ENCODE measurements at places on chromosomes 6 and 20. TPM values are rescaled to one million over a fixed set of nuclear protein-coding genes. Genes with fewer than 3 reads are reported as not detected.

Gene KIF25
- total RNA-seq: not detected

GRCh38 chr20:24746351-24746685 lies 202.8 kb upstream of the CST7 start:
- peak; percentile 21 for DNase-seq

DNA sequence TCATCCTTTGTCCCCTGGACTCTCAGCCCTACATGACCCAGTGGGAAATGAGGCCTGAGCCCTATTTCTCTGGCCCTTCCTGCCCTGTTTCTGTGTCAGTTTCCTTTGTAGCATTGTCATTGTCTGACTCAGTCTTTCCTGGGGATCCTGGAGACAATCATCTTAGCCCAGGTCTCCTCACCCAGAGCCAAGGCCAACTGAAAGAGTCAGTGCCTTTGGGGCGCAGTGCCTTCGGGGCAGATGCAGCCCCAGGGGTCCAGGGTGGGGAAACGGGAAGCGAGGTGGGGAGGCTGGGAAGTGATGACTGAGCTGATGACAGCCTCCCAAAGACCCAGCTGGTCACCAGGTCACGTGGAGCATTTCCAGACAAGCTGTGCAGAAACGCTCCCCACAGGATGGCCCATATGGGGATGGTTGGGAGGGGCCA lies 93.3 kb upstream of the SULF2 start:
- DNase-seq: peak; percentile 34

DNA sequence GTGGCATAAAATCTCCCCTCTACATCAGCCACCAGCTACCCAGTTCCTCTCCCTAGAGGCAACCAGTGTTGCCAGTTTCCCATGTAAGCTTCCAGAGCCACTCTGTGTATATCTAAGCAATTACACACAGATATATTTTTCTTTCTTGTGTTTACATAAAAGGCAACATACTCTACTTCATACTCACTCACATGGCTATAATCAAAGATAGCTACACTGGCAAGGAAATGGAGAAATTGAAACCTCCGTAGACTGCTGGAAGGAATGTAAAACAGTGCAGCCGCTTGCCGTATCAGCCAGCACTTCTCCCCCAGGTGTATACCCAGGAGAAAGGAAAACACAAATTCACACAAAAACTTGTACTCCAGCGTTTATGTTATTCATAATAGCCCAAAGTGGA lies 38.5 kb upstream of the NELFCD start:
- no peak for DNase-seq

GRCh38 chr6:47288267-47289090 lies 21.2 kb downstream of the TNFRSF21 start:
- DNase-seq: no peak

Gene TBC1D7
- total RNA-seq: 56.2 TPM

Gene RAB44
- under 0.01 TPM for total RNA-seq

Gene CRYBG1
- total RNA-seq: 14.1 TPM

DNA sequence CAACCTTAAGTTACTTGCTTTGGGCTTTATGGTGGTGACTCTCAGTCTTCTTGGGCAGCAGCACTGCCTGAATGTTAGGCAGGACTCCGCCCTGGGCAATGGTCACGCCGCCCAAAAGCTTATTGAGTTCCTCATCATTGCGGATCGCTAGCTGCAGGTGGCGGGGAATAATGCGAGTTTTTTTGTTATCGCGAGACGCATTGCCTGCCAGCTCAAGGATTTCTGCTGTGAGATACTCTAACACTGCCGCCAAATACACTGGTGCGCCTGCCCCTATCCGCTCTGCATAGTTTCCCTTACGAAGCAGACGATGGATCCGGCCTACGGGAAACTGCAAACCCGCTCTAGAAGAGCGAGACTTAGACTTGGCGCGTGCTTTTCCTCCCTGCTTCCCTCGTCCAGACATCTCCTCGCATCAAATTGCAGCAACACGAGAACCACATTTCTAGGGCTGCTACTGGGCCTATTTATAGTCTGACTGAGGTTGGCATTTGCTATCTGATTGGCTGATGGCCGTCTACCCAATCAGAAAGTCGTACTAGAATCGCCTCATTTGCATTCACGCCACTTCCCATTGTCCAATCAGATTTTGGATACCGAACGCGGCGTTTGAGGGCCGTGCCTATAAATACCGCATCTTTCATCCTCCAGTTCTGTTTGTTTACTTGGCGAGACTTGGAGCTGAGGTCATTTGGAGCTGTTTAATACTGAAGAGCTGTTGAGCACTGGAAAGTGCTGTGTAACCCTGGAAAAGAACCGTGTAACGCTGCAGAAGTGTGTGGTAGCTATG lies 28.2 kb upstream of the SLC17A4 start:
- DNase-seq: no peak

DNA sequence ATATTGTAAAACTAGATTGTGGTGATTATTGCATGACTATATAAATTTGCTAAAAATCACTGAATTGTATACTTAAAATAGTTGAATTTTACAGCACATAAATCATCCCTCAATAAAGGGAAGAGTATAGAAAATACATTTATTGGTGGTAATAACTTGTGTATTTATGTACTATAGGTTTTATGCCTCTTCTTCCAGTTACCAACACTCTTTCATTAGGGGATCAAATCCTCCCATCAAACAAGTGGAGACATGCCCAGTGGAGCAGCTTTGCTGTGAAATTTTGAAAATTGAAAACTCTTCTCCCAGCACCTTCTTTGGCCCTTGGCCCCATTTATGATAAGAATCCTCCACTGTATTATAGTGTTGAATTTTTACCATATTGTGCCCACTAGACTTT lies 10.1 kb upstream of the SSR1 start:
- DNase-seq: no peak

DNA sequence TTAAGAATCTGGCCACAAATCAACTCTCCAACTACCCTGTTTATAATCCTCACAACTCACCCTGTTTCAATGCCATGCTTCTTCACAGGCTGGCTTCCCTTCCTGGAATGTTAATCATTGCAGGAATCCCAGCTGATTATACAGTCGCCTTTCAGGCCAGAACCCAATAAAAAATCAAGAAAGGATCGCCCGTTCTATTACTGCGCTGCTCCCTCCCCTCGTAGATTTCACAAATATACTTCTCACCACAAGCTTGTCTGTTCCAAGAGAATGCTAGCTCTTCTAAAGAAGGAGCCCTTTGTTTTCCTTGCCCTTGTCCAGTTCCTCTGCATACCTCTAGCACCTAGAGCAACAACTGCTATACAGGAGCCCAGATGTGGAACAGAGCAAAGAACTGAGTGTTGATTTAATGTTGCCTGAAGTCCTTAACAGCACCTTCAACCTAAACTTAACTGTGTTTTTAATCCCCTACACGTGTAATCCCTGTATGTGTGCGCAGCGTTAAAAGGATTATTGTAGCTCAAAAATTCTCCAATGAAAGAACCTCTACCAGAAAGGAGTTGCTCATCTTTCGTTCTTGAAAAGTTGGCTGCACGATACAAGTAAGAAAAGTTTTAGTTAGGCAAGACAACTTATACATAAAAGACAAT lies 988 bp downstream of the ECHDC1 start:
- DNase-seq: peak; percentile 12

DNA sequence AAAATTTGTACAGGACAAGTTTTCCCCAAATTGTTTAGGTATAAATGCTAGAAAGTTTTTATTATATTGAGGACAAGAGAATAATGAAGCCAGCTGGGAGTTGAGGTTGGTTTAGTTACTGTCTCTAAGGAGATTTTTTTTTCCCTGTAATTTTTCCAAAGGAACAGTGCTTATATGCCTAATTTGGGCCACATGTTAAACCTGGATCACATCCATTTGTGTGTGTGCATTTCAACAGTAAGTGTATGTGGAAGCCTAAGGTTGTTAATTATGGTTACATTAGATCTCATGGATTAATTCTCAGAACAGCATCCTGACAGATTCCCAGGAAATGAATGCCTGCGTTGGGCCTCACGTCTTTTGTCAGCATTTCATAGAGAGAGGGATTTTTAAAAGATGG lies 4.5 kb downstream of the IGF2R start:
- DNase-seq: no peak

DNA sequence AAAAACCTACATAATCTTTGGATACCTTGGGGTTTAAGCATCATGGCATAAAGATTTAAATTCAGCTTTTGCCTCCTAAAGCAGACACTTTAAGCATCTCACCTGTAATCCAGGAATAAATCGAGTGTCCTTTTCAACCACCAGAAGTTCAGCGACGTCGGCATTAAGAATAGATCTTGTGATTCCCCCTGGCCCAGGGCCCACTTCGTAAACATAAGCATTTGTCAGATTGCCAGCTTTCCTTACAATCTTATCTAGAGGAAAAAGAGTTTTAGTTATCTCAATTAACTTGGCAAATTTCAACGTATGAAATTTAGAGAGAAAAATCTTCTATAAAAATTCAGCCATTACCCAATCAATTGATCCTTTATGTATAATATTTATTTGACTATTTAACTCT lies 3.2 kb downstream of the TFB1M start:
- no peak for DNase-seq

DNA sequence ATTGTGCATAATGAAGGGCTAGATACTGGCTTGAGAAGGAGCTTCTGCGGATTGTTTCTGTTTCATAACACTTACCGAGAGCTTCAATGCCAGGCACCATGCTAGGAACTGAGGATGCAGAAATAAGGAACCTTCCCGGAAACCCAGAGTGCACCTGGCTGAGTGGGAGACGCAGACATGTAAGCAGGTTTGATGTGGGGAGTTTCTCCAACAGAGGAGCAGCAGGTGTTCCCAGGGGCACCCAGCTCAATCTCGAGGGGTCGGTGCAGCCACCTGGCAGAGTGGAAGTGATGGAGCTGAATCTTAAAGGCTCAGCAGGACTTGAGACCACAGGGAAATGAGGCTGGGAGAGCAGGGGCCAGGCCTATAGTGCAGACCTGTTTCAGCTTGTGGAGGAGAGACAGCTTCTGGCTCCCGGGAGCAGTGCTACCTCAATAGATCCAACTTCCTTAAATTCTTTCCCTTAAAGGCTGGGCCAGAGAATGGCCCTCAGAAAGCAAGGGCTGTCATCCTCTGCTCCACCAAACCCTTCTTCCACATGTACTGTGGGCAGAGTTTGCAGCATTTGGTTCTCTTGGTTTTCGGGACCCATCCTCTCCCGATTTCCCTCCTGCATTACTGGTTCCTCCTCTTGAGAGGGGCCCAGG lies 27.8 kb upstream of the SRC start:
- no peak for DNase-seq

- no peak for DNase-seq
These were observed 144.1 kb upstream of the BACH2 start for GRCh38 chr6:90440586-90441283.

Gene MEP1A
- not detected for total RNA-seq

Gene OGFRL1
- total RNA-seq: 3.7 TPM

Gene GUCA1A
- not detected for total RNA-seq

GRCh38 chr6:71258078-71258866 lies 30.3 kb upstream of the OGFRL1 start:
- no peak for DNase-seq

GRCh38 chr20:2005359-2005758 lies 11.5 kb upstream of the PDYN start:
- DNase-seq: peak; percentile 34

Gene PKHD1
- not detected for total RNA-seq

DNA sequence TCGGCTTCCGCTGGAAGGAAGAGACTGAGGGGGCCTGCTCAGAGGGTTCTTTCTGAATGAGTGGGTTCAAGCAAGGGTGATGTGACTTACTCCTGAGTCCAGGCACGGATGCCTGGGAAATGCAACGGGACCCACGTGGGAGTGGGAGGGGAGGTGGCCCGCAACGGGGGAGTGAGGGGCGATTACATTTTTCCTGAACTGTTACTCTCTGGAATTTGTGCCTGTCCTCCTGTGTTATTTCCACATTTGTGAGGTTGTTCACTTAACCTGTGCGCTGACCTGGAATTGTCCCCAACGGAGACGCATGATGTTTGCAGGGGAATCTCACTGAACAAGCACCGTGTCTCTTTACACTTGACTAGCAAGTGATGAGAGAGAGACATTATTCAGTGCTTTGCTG lies 209.4 kb downstream of the CDH4 start:
- no peak for DNase-seq

DNA sequence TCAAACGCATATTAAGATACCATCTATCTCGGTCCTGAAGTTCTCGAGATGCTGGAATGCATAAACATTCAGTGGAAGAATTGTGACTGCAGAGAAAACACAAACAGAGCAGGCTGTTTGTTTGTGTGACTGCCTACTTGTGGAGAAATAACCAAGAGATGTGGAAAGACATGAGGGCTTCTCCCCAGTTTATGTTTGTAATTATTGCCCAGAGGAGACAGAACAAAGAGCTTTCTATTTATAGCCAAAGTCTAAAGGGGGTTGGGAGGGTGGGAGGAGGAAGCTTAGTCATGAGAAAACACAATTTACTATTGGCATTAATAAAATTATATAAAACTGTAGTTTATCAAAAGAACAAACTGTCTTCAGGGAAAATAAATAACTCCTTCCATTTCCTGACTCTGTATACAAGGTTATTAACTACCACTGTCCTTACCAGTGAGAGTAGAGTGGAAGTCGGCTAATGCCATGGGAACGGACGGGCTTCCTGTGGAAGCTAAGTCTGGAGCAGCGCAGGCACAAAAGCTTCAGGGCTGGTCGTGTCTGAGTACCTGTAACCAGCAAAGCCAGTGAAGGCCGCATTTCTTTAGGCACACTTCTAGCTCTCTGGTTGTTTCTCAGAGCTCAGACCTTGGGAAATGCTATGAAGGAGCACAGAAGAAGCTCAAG lies 200.2 kb upstream of the SUPT3H start:
- no peak for DNase-seq

- no peak for DNase-seq
These were observed 712.1 kb upstream of the AGPAT4 start for GRCh38 chr6:161985876-161986423.

GRCh38 chr6:47344022-47344421 lies 34.3 kb upstream of the TNFRSF21 start:
- DNase-seq: no peak

Gene SMLR1
- not detected for total RNA-seq

GRCh38 chr20:63698739-63699465 lies 2.5 kb downstream of the TNFRSF6B start:
- peak; percentile 98 for DNase-seq

Gene DST
- total RNA-seq: 77.6 TPM

DNA sequence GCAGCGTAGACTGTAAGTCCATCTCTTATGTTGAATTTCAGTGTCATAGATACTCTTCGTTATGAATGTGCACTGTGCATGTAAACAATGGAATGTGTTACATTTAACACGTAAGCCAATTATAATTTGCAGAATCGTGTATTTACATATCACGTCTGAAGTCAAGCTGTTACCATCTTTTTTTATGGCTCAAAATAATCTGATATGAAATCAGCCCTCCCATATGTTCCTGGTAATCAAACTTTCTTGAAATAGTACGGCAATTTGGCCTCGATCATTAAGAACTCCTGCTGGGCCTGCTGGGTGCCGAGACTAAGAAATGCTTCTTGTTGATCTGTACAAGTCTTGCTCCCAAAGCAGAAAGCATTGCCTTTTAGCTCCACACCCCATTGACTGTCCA lies 89.6 kb upstream of the DOK5 start:
- DNase-seq: no peak

- no peak for DNase-seq
These were observed 503.2 kb downstream of the CDKAL1 start for GRCh38 chr6:21037453-21037852.

Gene SYNGAP1
- total RNA-seq: 1.1 TPM

GRCh38 chr6:126529637-126530362 lies 189.9 kb downstream of the CENPW start:
- no peak for DNase-seq

Gene POM121L2
- total RNA-seq: not detected
